ENCODE measurements at places on chromosomes 11 and 22. TPM values are rescaled to one million over a fixed set of nuclear protein-coding genes. Genes with fewer than 3 reads are reported as not detected.

- DNase-seq = no peak
These were observed 131.5 kb downstream of the CCDC34 start for GRCh38 chr11:27231530-27231929.

DNA sequence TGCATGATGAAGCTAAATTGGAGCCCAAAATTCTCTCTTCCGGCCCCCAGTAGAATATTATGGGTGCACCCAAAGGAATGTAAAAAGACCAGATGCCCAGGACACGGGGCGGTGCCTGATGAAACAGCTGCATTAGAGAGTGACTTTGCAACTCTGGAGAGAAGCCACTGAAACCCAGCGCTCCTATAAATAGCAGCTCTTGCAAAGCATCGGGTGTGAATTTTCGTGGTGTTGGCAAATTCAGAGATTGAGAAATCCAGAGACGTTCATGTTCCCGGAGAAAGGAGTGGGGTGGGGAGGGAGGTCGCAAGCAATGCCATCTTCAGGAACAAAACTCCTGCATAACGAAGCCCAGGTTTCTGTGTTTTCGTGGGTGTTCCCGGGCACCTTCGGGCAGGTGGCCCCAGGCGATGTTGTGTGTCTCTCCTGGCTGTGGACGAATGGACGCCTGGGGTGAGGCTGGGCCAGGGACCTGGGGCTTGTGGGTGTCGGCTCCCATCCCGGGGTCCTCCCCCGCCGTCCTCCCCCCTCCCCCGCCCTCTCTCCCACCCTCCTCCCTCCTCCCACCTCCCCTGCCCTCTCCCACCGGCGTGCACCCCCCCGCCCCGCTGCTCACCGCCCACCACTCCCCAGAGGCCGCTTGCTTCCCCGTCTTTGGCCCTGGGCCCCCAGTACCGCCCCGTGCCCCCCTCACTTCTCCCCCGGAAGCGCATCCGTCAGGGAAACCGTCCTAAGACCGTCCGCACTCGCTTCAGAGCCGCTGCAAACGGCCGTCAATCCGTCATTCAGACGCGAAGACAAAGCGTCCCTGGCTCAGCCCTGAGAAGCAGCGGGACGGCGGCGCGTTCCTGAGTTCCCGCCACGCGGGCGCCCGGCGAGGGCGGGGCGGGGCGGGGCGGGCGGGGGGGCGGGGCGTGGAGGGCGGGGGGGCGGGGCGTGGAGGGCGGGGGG, 26.7 kb upstream of the TOLLIP start:
- DNase-seq = no peak

DNA sequence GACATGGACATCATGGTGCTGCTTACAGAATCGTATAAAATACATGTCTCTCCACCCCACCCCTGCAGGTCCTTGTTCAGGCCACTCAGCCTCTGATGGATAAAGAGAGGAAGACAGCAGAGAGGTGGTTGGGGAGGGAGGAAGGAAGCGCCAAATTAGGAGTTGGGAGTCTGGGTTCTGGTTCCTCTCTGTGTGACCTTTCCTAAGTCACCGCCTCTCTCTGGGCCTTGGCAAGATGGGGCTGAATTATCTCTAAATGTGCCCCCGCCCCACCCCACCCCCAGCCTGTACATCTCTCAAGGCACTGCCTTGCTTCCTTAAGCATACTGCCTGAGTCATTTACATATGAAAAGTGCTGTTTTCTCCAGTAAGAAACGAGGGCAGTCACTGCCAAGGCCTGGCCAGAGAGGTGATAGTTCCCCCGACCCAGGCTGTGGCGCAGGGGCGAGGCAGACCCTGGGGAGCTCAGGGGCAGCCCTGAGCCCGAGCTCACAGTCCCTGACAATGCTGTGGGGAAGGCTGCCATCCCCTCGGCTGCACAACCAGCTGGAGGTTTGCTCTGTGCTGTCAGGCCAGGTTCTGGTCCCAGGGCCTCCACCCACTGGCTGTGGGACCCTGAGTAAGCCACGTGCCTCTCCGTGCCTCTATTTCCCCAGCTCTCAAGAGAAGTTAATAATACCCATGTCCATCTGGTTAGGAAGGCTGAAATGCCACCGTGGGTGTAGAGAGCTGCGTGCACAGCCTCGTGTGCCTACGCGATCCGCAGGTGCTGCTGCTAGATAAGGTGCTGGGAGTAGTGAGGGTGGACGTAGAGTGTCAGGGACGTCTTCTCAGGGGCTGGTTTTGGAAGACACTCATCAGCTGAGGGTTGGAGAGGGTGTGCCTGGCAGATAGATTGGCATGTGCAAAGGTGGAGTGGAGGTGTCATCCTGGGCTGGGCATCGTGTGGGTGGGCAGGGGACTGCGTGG, 55.3 kb downstream of the CACNA1I start:
- DNase-seq = no peak

TSPO gene
- total RNA-seq = 51.5 TPM

DNA sequence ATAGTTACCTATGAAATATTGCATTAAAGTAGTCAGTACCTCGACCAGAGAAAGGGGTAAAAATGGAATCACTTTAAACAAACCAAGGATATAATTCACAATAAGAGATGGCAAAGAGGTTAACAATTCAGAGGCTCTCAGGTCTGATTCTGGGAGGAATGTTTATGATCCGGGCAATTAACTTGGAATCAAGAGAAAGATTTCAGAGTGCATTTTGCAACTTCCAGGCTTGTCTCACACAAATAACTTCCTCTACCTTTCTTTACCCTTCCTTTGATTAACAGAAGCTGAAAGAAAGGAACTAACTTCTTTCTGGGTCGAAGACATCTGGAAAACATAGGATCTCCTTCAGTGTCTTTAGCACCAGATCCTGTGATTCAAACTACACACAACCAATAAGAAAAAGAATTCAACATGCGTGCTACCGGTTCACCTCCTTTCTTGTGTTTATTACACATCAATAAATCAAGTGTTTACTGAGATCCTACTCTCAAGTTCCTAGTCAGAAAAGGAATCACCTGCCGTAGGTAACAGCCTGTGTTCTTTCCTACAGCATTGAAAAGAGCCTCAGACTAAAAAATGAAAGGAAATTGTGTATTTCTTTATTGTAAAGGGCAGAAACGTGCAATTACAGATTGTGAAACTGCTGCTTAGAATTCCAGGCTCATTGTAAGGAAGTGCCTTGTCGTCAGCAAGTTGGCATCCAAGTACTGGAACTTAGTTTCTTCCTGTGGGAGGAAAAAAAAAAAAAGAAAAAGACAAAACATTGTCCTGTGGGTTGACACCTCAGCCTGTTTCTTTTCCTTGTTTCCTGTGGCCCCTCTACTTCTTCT, 29.5 kb downstream of the CARD18 start:
- no peak for DNase-seq

DNA sequence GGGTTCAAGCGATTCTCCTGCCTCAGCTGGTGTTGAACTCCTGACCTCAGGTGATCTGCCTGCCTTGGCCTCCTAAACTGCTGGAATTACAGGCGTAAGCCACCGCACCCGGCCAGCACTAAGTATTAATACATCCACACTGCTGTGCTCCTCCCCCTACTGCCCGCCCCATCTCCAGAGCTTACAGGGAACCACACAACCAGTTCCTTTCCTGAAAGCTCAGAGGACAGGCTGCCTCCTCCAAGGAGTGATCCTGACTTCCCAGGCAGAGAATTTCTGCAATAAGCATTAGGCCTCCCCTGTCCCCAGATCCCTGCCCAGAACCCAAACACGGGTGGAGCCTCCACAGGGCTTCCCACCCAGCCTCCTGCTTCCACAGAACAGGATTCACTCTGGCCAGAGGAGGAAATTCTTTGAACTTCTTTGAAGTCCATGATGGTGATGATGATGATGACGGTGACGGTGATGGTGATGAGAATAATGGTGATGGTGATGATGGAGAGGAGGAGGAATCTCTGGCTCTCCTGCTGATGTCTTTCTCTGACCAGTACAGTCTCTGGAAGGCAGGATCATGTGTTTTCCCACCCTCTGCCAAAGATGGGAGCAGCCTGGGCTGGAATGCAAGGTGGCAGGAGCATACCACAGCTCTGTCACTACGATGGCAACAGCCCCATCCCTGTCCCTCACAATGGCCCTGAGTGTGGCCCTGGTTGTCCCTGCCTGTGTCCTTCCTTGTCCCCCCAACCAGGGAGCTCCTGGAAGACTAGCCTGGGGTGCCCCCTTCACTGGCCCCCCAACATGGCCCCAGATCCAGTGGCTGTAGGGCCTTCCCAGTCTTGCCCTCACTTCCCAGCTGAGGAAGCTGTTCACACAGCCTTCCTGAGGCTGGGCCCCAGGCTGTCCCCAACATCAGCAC, 33.5 kb upstream of the CSNK1E start:
- no peak for DNase-seq

DNA sequence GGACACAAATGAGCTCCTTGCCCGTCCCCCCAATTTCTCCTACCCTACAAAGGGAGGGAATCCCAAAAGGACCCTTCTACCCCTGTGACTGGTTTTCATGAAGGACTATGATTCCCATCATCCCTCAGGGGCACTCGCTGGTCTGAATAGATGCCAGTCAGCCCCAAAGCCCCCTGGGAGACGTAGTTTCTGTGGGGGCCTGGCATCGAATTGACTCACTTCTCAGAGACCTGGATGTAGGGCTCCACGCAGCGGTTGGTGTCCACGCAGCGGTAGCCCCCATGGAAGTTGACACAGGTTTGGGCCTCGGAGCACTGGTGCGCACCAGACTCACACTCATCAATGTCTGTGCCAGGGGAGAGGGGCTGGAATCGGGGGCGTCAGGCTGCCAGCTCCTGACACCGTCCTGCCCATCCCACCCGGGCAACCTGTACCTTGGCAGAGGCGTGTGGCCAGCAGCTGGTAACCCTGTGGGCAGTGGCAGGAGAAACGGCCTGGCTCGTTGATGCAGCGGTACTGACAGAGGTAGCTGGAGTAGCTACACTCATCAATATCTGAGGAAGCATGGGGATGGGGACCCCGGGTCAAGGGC, 4.4 kb downstream of the EFEMP2 start:
- peak; percentile 22 for DNase-seq

- DNase-seq = no peak
These were observed 15.2 kb upstream of the FCHSD2 start for GRCh38 chr11:73157101-73158010.

GRCh38 chr11:86910592-86910991, 44.6 kb downstream of the FZD4 start:
- DNase-seq = no peak

ZNF195 gene
- 59.4 TPM for total RNA-seq

DNA sequence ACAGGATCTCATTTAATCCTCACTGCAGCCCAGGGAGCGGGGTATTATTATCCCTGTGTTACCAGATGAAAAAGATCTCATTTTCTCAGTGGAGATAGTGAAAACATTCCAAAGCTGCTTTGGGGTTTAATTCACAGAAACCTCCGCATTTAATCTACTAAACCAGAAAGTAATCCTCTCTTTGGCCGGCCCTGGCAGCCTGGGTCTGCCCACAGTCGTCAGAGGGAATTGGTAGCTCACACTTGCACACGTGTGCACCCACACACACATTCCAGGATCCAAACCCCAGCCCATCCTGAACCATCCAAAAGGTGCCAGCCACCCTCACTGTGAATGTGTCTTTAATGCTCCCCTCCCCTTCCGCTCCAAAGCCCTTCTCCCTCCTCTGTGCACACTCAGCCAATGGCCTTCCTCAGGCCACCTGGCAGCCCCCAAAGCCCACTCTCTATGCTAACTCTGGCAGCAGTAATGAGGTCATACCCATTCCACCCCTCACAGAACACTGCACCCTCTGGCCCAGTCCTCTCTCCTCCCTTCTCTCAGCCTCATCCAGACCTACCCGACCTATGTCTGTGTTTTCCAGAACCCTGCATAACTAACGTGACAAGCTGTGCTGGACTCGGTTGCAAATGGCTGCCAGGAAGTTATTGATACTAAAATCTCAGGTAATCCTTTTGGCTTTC, 466.2 kb downstream of the SOX6 start:
- no peak for DNase-seq

KRTAP5-2 gene
- total RNA-seq = not detected

SCYL1 gene
- 34.2 TPM for total RNA-seq

All from occipital lobe (tissue), 3 donors.